ENCODE measurements at places on chromosomes 11 and 22.

DNA sequence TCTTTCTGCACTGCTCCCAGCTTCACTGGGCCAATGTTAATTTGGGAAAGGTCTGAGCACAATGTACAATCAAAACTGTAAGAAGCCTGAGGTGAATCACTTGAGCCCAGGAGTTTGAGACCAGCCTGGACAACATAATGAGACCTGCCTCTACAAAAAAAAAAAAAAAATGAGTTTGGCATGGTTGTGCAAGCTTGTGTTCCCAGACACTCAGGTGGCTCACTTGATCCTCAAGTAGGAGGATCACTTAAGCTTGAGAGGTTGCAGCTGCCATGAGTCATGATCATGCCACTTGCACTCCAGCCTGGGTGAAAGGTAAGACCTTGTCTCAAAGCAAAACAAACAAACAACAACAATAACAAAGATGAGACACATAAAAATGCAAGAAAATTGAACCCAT is 38.6 kb upstream of the SC5D start:
- DNase-seq: no peak

- peak; percentile 97 for DNase-seq
Measured at GRCh38 chr22:40196628-40197360, 19.1 kb downstream of the TNRC6B start.

GRCh38 chr11:117840881-117841550 is 16.5 kb upstream of the FXYD2 start:
- DNase-seq: no peak

DNA sequence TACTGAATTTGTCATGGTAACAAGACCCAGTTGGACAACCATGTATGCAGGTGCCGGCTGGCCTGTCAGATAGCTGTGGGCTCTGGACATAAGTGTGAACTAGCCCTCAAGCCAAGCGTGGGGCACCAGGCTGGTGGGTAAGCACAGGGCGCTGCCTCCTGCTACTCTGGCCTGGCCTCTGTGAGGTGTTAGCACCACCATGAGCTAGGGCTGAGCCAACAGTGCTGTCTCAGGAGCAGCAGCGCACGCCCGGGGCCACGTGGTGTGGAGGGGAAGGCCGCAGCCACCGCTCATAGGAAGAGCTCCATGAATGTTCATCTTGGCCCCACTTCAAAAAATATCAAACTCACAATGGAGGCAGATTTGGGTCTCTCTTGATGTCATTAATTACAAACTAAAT is 35.3 kb upstream of the GNB1L start:
- no peak for DNase-seq

GRCh38 chr11:120128392-120129119 is 9.4 kb downstream of the TRIM29 start:
- DNase-seq: peak; percentile 5

DNA sequence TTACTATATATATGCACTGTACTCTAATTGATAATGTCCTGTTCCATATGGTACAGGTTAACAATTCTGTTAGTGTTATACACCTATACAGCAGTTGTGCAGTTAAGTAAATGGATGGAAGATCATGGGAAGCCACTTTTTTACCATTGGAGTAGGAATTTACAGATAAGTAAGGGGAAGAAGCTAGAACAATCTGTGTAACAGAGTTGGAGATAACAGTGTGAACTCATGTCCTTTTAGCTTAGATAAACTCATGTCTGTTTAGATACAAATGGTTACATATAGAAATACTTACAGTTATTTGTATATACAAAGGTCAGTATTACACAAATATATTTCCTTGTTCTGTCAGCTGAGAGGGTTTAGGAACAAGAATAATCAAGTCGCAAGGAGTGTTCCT is 6.8 kb upstream of the DEUP1 start:
- DNase-seq: no peak

DNA sequence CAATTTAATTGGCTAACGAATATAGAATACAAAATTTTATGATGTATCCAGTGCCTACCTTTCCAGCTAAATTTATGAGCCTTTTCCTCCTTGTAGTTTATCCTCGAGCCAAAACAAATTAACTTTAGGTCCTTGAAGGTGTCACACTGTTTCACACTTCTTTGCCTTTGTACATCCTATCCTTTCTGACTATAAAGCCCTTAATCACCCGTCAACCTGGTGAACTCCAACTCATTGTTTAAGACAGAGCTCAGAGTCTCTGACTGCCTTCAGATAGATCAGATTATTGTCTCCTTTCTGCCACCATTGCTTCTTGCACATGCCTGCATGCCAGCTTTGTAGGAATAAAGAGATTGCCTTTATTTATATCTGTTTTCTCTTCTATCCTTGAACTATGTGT is 58.8 kb downstream of the CNTN5 start:
- DNase-seq: no peak

DNA sequence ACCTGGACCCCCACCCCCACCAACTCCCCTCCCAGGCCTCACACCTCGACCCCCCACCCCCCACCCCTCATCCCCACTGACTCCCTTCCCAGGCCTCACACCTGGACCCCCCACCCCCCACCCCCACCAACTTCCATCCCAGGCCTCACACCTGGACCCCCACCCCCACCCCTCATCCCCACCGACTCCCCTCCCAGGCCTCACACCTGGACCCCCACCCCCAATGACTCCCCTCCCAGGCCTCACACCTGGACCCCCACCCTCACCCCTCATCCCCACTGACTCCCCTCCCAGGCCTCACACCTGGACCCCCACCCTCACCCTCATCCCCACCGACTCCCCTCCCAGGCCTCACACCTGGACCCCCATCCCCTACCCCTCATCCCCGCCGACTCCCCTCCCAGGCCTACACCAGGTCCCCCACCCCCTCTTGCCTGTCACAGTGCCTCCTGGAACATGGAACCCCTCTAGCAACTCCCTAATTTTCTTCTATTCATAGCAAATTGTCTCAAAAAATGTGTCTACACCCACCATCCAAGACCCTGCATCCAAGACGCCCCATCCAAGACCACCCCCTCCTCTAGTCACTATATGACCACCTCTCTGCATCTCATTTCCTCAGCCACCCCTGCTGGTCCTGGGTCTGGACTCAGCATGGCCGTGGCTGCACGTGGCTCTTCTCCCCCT is 36.9 kb upstream of the BRSK2 start:
- DNase-seq: no peak

GRCh38 chr11:107598225-107599139 is 7.5 kb downstream of the ELMOD1 start:
- no peak for DNase-seq

All from fibroblast of lung (primary cell).